ENCODE measurements at places on chromosomes 1 and 21.

DNA sequence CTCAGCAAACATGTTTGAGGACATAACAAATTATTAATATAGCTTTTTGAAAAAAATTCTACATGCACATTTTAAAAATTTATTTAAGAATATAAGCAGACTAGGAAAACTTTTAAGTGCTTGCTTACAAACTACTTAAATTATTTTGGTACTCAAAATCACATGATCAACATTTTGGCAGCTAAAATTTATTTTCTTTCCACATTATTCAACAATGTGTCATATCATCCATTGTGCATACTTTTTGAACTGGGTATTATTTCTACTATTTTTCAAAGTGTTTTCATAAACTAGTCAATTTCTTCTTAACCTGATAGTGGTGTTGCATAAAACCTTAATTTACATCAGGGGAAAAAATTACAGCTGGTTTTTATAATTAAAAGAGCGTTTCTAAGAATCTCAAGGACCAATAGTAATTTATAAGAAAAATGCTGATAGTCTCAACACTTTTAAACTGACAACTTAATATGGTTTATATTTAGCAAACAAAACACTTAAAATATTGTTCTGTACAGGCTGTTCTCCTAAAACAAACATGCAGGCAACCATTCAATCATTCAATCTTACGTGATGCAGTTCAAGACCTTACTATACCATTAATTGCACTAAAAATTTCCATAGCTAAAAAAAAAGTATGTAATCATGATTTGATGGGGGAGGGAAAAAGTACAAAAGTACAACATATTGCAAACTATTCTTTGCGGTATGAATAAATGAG, 105.0 kb downstream of the GPATCH2 start:
- DNase-seq = no peak

- no peak for DNase-seq
Measured at GRCh38 chr1:110091381-110091780, 20.9 kb upstream of the UBL4B start.

DNA sequence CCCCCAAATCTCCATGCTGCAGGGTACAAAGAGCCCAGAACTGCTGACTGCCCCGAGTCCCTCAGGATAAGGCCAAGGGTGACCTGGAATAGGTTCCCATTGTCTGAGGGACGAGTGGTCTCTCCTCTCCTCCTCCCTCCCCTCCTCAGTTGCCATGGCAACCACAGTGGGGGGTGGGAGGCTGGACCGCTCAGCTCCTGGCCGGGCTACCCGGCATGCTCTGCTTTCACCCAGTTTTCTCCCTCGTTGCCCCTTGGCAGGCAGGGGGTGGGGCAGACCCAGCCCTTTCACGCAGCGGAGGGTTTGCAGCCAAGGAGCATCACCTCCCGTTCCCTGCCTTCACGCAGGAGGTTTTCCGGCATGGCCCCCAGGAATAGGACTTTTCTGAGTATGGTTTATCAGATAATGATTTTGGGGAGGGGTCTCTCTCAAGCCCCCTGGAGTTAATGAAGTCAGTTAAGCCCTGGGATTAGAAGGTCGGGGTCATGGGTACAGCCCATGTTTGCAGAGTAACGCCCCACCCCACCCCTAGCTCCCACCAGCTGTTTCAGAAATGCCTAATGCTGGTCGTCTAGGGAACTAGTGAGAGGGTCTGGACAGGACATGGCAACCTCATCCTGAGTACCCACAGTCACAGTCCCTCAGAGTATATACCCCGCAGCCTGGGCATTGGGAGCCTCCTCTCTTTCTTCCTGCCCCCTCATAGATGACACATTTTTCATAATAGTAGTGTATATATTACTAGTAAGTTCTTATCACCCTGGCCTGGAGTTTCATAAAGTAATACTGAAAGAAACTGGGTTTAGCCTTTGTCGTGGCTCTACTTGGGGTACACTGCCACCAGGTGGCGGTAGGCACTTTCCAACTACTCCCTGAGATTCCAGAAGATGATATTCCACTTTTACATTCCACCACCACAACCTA, 20.7 kb downstream of the C1QB start:
- DNase-seq = peak; percentile 53

GRCh38 chr1:189693140-189693539, 784.5 kb downstream of the BRINP3 start:
- DNase-seq = no peak

- DNase-seq = no peak
Measured at GRCh38 chr1:156524481-156524869, 23.9 kb upstream of the MEF2D start.

- DNase-seq = no peak
Measured at GRCh38 chr1:152050886-152051675, 14.3 kb upstream of the S100A11 start.

- DNase-seq = no peak
Measured at GRCh38 chr1:183776731-183777130, 28.2 kb upstream of the RGL1 start.

- no peak for DNase-seq
Measured at GRCh38 chr1:167791281-167792187, 69.8 kb downstream of the MPZL1 start.

- no peak for DNase-seq
Measured at GRCh38 chr1:158155673-158156072, 25.0 kb upstream of the CD1D start.

- DNase-seq = no peak
Measured at GRCh38 chr1:24984300-24984699, 54.2 kb upstream of the RUNX3 start.

- no peak for DNase-seq
Measured at GRCh38 chr1:218931324-218931723, 242.4 kb upstream of the LYPLAL1 start.

GRCh38 chr1:11600836-11601235, 53.4 kb downstream of the FBXO2 start:
- DNase-seq = no peak

DNA sequence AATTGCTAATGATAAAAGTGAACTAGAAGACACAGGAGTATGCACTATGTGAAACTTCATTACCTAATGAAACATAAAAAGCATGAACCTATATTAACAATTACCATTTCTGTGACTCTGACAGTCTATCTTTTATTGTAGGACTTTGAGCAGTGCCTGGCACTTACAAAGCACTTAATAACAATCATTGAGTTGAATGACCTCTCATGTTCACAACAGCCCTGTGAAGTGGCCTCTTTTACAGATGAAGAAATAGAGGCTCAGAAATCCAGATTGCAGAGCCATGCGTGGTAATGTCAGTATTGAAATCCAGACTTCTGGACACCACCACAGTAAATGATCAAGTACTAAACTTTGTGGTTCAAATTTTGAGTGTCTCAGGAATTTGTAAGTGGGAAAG, 326.4 kb downstream of the NTNG1 start:
- no peak for DNase-seq

DNA sequence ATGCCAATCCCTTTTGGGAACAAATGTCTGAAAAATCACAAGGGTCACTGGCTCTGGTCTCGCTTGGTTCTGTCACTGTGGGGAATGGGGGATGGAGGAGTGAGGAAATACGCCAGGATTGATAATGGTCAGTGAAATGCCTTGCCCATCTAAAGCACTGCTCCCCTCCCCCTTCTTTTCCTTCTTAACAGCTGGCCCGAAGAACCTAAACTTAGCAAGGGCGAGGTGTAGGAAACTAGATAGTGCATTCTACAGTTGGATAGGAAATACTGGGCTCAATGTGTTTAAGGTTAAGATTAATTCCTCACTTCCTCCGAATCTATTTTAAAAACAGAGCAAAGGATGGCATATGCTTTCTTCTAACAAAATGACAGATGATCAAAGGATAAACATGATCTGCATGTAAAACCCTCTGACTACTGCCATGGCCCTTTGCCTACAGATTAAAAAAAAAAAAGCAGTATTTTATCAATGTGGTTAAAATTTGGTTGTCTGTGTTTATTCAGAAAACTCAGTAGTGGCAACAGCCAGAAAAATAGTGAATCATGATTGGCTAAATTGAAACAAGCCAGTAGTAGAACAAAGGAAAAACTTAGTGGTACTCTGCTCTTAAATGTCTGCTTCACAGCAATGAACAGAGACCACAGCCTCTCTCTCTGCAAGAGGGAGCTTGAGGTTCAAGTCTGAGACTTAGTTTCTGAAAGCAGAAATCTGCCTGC, 86.1 kb upstream of the VAV3 start:
- DNase-seq = no peak

DNA sequence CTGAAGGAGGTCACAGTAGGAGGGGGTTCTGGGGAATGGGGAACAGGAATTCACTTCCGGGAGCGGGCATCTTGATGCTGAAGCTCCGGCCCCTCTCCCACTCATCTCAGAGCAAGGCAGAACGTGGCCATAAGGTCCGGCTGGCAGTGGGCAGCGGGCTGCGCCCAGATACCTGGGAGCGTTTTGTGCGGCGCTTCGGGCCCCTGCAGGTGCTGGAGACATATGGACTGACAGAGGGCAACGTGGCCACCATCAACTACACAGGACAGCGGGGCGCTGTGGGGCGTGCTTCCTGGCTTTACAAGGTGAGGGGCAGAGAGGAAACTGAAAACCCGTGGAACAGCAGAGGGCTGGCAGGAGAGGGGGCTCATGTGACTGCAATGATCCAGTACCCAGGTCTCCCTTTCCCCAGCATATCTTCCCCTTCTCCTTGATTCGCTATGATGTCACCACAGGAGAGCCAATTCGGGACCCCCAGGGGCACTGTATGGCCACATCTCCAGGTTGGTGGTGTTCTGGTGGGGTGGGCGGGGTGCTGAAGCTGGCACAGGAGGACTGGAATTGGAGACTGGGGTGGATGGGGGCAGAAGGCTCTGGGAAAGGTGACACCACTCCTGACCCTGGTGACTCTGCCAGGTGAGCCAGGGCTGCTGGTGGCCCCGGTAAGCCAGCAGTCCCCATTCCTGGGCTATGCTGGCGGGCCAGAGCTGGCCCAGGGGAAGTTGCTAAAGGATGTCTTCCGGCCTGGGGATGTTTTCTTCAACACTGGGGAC, 3.0 kb downstream of the SLC27A3 start:
- no peak for DNase-seq

DNA sequence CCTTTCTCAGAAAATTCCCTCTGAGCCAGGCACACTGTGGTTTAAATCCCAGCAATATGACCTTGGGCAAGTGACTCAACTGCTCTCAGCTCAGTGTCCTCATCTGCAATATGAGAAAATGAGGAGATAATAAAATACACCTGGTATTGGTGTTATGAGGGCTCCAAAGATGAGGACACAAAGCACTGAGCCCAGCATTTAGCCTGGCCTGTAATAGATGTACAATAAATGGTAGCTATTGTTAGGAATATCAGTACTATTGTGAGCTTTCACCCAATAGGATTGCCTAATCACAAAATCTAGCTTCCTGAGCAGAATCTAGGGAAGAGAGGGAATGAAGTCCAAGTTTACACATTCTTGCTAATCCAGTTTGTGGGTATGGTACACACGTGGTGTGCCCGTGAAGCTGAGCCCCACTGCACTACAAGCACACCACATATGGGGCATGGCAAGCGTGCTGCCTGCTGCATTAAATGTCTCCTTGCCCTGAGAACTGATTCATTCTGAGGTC, 24.3 kb upstream of the SLC30A1 start:
- DNase-seq = no peak

- DNase-seq = no peak
Measured at GRCh38 chr1:160251011-160251410, 11.3 kb downstream of the DCAF8 start.

DNA sequence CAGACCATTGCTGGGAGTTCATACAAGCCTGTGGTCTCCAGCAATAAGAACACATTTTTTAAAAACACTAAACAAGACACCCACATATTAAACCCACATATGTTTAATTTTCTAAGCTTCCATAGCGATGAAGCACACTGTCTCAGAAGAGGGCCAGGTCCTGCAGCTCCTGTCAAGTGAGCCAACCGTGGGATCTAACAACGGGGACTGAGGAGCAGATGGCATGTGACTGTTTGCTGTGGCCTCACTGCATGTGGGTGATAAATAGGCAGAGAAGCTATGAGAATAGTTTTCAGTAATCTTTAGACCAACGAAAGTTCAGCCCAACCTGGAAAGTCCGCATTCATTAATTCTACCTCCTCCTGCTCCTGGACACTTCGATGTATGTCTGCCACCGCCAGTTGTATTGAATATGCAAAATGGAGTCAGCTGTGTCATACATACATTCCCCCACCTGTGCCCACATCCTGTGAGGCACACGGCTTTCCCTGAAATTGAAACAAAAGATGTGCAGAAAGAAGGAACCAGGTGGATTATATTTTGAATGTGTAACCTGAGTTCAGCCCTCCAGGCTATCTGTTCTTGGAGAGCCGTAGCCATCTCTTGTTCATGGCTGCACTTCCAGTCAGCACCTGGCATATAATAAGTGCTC, 88.2 kb downstream of the MIS18A start:
- DNase-seq = no peak

GRCh38 chr1:31646259-31646960, 1.7 kb upstream of the PEF1 start:
- DNase-seq = no peak

DNA sequence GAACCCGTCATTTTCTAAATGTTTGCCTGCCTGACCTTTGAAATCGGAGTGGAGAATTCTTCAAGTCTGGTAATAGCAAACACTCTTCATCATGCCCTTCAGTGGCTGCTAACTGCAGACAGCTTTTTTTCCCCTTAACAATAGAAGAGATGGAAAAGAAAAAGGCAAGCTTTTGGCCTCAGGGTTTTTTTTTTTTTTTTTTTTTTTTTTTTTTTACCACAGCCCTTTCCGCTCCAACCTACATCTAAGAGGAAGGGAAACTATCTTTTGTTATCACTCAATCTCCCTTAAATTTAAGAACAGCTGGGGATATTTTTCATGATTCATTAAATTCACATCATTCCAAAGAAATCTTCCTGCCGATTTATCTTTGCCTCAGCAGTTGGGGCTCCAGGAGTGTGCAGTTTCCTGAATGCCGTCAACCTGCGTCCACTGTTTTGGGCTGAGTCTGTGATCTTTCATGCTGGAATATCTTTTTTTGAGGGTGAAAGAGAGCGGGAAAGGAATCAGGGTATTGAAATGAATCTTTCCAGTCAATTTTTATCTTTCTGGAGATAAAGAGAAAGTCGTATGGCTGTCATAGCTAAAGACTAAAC, 144.5 kb upstream of the SMYD2 start:
- no peak for DNase-seq

GRCh38 chr1:218874801-218875400, 298.8 kb upstream of the LYPLAL1 start:
- DNase-seq = no peak

DNA sequence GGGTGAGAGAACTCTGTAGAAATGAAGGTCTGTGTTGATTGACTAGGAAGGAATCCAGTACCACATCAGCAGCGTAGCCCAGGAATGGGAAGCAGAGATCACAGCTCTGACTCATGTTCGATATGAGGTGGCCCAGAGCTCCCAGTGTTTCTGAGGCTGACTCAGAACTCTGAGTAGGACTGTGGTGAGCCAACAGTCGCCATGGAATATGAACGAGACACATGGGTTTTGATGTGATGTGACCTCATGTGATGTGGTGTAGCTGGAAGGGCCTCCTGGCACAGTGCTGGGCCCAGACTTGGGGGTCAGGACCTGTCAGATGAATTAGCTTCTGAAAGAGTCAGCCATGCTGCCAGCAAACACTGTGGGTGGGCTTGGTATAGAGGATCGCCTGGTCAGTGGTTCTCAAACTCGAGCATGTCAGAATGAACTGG, 237.0 kb downstream of the MRPL39 start:
- DNase-seq = peak; percentile 41
